ENCODE measurements at places on chromosomes 4 and X. TPM values are rescaled to one million over a fixed set of nuclear protein-coding genes. Genes with fewer than 3 reads are reported as not detected.

- H3K27ac ChIP-seq, result no peak overlapping the region
- no peak overlapping the region for H3K4me3 ChIP-seq
- DNase-seq, result no peak
- H3K4me1 ChIP-seq, result no peaks in the 10 kb centered on the region
Measured at GRCh38 chrX:19543951-19544381, 28.7 kb upstream of the MAP3K15 start.

- no peak for DNase-seq
- no peak overlapping the region for H3K4me3 ChIP-seq
- no peaks in the 10 kb centered on the region for H3K4me1 ChIP-seq
- no peak overlapping the region for H3K27ac ChIP-seq
Measured at GRCh38 chrX:83934220-83934619, 73.3 kb downstream of the CYLC1 start.

DNA sequence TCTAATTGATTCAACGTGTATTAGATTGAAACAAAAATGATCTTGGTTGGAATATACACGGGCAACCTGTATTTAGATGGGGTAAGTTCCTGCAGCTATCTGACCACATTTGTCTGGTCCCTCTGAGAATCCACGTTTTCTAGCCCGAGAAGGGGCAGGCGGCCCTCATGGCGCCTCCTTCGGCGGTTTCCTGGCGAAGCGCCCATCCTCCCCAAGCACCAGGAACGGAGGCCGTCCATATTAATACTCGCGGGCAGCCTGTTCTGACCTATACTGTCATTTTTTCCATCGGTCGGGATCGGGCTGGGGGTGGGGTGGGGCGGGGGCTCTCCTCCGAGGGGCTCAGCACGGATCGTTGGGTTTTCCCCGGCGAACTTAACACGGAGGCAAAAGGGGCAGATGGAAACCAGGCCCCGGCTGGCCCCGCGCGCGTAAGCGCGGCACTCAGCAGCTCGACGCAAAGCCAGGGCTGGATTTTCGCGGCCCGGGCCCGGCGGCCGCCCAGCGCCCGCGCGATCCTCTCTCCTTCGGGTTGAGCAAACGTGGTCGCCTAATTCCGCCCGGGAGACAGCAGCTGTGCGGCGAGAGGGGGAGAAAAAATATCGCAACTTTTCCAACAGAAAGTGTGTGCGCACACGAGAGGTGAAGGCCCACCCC lies 77.2 kb upstream of the BCOR start:
- DNase-seq, result peak; percentile 75
- peaks cover 4% of the 10 kb centered on the region for H3K36me3 ChIP-seq
- peak overlapping the region; percentile 78 for H3K4me3 ChIP-seq
- peaks cover 21% of the 10 kb centered on the region for H3K27me3 ChIP-seq

- no peaks in the 10 kb centered on the region for H3K27me3 ChIP-seq
- no peaks in the 10 kb centered on the region for H3K4me1 ChIP-seq
- peak overlapping the region; percentile 77 for H3K27ac ChIP-seq
- H3K36me3 ChIP-seq, result peaks cover 1% of the 10 kb centered on the region
- H3K4me3 ChIP-seq, result no peak overlapping the region
Measured at GRCh38 chr4:138199568-138200235, 42.4 kb downstream of the SLC7A11 start.

DNA sequence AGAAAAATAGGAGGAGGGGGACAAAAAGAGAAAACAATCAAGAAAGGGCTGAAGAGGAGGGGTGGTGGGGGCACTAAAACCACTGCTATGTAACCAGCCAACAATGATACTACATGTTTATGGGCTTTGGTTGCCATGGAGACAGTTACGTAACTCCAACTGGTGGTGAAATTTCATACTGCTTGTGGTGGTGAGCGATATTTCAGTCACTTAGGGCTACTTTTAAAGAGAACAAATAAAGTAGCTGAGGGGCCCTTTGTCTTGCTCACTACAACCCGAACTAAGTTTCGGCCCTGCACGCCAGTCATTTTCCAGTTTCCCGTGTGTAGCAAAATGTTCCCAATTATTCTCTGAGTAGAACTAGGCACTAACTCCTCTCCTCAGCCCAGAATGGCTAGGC lies 275.2 kb upstream of the EDA2R start:
- no peak overlapping the region for H3K27ac ChIP-seq
- no peaks in the 10 kb centered on the region for H3K27me3 ChIP-seq
- DNase-seq, result peak; percentile 24

The GABRG1 gene
- 0.11 TPM for total RNA-seq

The PABPC5 gene
- 3.0 TPM for total RNA-seq

The S100G gene
- total RNA-seq, result not detected
